ENCODE measurements at places on chromosomes 6 and 20.

- DNase-seq: no peak
These were observed 16.0 kb downstream of the LINC00237 start for GRCh38 chr20:21090111-21090618.

GRCh38 chr6:113219783-113220182 is 637.4 kb upstream of the MARCKS start:
- DNase-seq: no peak

DNA sequence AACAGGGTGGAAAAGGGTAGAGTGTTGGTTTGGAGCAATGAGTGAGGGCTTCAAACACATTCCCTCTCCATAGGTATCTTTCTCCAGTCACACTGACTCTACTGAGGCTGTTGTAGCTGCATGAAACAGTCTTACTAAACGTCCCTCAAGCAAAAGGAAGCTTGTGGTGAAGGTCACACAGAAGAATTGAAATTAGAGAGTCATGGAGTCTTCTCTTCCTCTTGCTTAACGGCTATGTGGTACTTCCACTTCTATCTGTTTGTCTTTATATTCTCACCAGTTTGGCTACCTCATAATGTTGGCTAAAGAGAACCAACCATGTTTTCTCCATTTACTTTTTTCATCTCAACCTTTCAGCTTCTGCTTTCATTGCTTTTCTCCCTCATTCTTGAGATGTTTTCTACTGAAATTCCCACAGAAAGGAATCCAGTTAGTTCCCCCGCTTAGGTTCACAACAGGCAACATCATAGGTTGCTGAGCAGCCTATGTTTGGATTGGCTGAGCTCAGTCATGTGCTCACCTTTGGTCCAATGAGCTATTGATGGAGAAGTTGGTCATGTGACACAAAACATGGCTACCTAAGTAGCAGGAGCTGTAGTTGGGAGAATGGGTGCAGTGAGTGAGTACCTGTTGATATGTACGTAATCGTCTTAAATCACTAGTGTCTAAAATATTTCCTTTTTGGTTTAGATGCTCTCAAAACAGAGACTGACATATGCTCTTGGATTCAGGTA is 99.8 kb downstream of the SNAP25 start:
- DNase-seq: no peak

GRCh38 chr6:19731282-19731681 is 105.9 kb upstream of the ID4 start:
- DNase-seq: peak; percentile 86

DNA sequence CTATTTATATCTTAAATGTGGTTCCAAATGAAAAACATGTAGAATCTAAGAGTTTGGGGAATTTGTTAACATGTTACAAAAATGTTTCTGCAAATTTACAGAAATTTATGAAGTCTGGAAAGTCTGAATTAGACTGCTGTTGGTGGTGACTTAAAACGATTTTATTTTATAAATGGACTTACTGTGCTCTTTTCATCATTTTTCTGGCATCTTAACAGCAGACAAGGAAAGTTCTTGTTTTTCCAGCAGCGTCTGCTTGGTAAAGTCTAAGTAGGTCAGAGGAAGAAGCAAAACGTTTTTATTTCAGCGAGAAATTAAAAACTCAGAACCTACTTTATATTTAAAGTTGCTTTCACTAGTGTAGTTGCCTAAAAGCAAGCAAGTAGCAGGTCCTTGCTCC is 48.6 kb upstream of the COL9A1 start:
- no peak for DNase-seq

GRCh38 chr20:18728870-18729224 is 84.7 kb upstream of the SCP2D1 start:
- DNase-seq: no peak

- DNase-seq: no peak
These were observed 36.5 kb downstream of the GHRH start for GRCh38 chr20:37225146-37225545.

DNA sequence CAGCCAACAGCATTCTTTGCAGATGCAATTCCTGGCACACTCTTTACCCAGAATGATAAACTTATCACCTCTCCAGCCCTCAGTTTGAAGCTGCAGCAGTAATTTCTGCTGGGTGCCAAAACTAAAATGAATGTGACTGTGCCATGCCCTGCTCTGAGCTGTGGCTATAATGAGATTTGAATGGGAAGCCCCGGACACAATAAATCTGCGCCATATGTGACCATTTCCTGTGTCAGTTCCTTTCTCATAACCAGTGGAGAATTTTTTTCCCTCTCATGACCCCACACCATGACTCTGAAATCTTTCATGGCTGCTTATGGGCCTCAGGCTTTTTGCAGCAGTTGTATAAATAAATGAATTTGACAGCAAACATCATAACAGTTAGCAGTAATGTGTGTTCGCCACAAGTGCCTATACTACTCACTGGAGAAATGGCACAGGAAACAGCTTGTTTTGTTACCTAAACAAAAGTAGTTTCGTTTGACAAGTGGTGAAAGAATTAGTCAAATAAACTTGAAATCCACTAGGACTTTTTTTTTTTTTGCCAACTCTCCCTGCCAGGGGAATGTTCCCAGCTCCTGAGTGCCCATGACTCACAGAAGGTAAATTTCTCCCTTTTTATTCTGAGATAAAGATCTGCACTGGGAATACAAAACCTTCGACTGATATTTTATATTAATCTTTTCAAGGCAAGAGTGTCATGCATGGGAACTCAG is 408.4 kb downstream of the PKHD1 start:
- peak; percentile 0 for DNase-seq

DNA sequence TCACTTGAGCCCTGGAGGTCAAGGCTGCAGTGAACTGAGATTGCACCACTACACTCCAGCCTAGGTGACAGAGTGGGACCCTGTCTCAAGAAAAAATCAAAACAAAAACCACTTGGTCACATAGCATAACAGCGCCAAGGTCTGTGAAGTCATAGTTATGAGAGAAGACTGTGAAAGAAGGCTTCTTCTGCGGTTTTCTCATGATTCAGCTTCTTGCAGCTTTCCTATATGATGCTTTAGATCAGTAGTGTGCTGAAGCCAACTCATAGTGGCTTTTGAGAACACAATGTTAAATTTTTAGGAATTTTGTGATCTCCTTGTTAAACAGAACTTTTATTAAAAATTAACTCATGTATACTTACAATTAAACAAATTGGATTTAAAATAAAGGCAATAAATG is 136.2 kb upstream of the GLP1R start:
- DNase-seq: no peak

All from HT1080 (cell line).